IMR-90 (cell line): ENCODE measurements at places on chromosomes 16 and 17.

- DNase-seq, result peak; percentile 51
Observed at GRCh38 chr17:77472468-77473310, 331.9 kb downstream of the SEC14L1 start.

GRCh38 chr17:44768505-44769142 is 9.8 kb downstream of the ADAM11 start:
- no peak for DNase-seq

DNA sequence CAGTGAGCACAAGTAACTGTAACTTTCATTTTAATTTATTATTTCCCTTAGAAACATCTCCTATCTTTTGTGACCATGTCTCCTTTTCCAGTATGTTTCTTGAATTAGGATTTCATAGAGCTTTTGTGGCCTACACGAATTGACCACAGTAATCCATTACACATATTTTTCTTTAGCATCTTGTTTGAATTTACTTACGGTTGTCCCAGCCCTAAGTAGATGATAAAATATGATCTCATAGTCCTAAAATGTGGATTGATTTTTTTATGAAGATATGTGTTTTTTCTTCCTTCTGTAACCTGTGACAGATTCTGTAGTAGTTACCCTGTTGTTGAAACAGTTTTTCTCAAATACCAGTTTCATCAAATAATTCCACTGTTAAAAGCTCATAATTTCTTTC is 61.5 kb downstream of the NF1 start:
- peak; percentile 78 for DNase-seq

DNA sequence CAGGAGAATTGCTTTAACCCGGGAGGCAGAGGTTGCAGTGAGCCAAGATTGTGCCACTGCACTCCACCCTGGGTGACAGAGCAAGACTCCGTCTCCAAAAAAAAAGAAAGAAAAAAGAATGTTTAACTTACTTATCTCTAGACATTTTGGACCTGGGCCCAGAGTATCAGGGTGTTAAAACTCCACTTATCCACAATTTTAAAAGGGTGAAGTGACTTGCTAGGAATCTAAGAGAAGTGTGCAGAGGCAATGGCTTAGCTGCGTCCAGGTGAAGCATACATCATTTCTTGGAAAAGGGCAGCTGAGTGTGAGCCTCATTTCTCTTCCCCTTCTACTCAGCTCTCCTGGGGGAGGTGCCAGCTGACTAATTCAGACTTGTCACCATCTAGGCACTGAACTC is 25.1 kb downstream of the ALDH3A2 start:
- DNase-seq, result no peak
